ENCODE measurements at places on chromosomes 7 and 10. TPM values are rescaled to one million over a fixed set of nuclear protein-coding genes. Genes with fewer than 3 reads are reported as not detected.

PLXNA4 gene
- 1.4 TPM for total RNA-seq

FKBP9 gene
- total RNA-seq, result 0.98 TPM

GRCh38 chr7:35776686-35777085 is 24.2 kb upstream of the SEPTIN7 start:
- no peak overlapping the region for H3K4me3 ChIP-seq
- DNase-seq, result no peak
- H3K4me1 ChIP-seq, result no peaks in the 10 kb centered on the region
- no peaks in the 10 kb centered on the region for H3K27me3 ChIP-seq

GRCh38 chr7:73739387-73739767 is 775 bp upstream of the ABHD11 start:
- no peak for DNase-seq
- peaks cover 4% of the 10 kb centered on the region for H3K36me3 ChIP-seq
- no peaks in the 10 kb centered on the region for H3K27me3 ChIP-seq
- peaks cover 24% of the 10 kb centered on the region for H3K4me1 ChIP-seq
- H3K27ac ChIP-seq, result peak overlapping the region; percentile 55

- H3K27ac ChIP-seq, result no peak overlapping the region
- H3K4me3 ChIP-seq, result no peak overlapping the region
- no peaks in the 10 kb centered on the region for H3K36me3 ChIP-seq
- DNase-seq, result no peak
- H3K27me3 ChIP-seq, result peaks cover 18% of the 10 kb centered on the region
Measured at GRCh38 chr10:4807761-4808507, 18.1 kb upstream of the AKR1E2 start.

DNA sequence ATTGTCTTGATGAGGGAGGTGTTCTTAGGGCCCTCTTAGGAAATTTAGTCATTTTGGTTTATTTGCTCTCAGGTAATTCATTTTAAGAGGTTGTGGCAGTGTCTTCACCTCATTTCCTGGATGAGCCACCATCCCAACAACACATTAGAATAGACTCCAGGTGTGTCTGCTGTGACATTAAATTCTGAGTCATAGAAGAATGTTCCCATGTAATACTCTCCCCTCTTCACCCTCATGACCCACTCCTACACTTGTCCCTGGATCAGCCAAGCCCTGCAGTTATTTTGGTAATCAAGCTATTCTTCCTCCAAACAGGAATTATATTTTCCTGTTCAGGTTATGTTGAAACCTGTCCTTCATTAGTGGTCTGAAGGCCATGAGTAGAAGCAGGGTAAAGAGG is 944.1 kb downstream of the SORCS3 start:
- no peaks in the 10 kb centered on the region for H3K36me3 ChIP-seq
- DNase-seq, result no peak
- no peak overlapping the region for H3K4me3 ChIP-seq
- no peaks in the 10 kb centered on the region for H3K27me3 ChIP-seq
- no peaks in the 10 kb centered on the region for H3K4me1 ChIP-seq

DNA sequence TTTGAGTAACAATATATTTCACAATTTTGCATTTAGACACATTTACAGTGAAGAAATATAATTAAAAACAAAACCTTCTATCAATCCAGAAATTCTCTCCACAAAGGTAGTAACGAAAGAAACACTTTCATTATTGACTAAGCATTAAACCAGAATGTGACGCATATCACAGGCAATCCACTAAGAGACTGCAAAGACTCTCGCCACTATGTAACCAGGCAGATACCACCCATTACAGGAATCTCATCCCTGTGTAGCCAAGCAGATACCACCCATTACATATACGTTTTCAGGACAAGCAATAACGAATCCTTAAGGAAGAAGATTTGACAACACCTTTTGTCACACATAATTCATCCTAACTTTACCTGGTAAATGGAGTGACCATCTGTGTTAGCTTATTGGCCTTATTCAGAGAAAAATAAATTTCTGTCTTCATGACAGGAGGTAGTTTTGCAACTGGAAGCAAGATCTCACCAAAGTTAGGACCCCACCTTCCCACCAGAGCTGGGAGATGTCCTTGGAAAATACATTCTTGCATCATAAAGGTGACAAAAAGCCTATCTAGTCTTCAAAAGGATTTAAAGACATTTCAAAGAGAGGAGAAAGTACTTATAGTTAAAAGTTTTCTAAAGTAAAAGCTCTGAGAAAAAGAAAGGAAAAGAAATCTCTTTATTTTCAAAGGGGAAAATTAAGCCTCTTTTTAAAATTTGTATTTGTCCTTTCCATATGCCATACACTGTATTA is 30.8 kb downstream of the LRRC17 start:
- H3K27me3 ChIP-seq, result peaks cover 2% of the 10 kb centered on the region
- no peak overlapping the region for H3K27ac ChIP-seq
- no peaks in the 10 kb centered on the region for H3K4me1 ChIP-seq
- H3K36me3 ChIP-seq, result no peaks in the 10 kb centered on the region
- no peak overlapping the region for H3K4me3 ChIP-seq

DNA sequence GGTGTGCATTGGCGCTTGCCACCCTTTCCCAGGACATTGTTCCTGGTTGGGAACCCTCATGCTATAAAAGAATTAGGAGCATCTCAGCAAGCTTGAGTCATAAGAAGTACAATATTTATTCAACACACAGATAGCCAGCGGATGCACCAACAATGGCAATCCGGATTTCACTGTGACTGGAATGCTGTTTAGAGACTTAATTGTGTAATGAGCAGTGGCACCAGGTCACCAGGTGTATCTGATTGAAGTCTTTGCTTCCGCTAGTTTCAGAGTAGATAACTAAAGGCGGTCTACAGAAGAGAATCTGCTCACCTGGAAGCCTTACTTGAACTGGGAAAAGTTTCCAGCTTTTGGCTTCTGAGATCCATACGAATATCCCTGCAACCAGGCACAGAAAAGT is 772.3 kb upstream of the GHITM start:
- H3K4me1 ChIP-seq, result no peaks in the 10 kb centered on the region
- DNase-seq, result no peak
- H3K27ac ChIP-seq, result no peak overlapping the region
- no peak overlapping the region for H3K4me3 ChIP-seq

DNA sequence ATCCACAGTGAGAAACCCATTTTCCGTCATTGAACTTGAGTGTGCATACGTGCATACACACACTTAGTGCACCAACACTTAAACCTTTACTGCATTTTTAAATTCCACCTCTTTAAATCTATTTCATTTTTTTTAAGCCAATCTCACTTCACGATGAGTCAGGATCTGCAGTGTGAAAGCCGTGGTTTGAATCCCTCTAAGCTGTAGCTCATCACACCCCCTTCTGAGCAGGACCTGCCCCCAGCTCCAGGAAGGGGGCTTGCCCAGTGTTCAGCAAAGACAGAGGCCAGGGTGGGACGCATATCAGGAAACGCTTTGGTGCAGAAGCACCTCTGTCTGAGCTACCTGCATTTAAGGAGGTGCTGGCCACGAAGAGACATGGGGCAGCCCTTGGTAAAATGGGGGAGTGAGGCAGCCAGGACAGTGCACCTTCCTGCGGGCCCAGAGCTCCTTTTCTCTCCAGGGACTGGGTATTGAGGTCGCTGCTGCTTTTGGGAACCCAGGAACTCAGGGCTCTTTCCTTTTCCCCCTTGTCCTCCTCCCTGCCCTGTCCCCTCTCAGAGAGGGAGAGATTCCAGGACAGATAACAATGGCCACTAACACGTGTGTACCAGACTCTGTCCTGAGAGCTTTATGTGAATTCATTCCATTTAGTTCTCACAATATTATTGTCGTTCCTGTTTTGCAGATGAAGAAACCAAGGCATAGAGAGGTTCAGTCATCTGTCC is 21.7 kb downstream of the ZNF316 start:
- no peak overlapping the region for H3K27ac ChIP-seq
- peaks cover 2% of the 10 kb centered on the region for H3K4me1 ChIP-seq
- H3K4me3 ChIP-seq, result no peak overlapping the region
- H3K27me3 ChIP-seq, result peaks cover 4% of the 10 kb centered on the region
- DNase-seq, result no peak

DNA sequence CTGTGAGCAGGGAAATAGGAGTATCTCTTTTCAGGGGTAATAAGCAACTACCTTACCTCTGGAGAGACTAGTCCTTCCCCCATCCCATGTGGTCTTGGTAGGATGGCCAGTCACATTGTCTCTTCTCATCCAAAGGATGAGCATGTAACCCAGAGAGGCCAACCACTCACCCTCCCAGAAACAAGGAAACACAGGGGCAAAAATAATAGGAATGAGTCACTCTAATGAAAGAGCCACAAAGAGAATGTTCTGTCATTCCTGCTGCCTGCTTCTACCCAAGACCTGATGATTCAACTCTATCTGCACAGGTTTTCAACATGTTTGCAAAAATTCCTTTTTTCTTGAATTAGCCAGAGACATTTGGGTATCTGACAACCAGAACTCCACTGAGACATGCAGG is 99.3 kb upstream of the NFE2L3 start:
- H3K4me3 ChIP-seq, result no peak overlapping the region
- H3K4me1 ChIP-seq, result no peaks in the 10 kb centered on the region
- DNase-seq, result no peak
